Aorta (tissue), 5 donors: ENCODE measurements at places on chromosomes 2 and 18. TPM values are rescaled to one million over a fixed set of nuclear protein-coding genes. Genes with fewer than 3 reads are reported as not detected.

GRCh38 chr2:86510436-86510933 is 52.8 kb downstream of the CHMP3 start:
- H3K27ac ChIP-seq = no peak overlapping the region
- H3K36me3 ChIP-seq = peaks cover 6% of the 10 kb centered on the region
- no peak for DNase-seq
- no peaks in the 10 kb centered on the region for H3K27me3 ChIP-seq
- no peak overlapping the region for H3K4me3 ChIP-seq

DNA sequence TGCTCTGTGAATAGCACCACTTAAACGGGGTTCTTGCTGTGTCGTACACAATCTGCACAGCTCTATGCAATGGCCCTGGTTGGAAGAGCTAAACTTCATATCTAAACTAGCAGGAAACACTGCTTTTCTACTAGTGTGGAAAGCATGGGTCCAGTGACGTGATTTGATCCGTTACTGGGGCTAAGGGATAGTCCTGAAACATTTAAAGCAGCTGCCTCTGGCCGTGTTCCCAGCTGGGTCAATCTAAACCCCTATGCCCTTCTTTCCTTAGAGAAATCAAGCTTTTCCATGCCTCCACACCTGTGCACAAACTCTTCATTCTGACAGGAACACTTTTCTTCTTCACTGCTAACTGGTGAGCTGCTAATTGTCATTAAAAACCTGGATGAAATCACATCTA is 5.4 kb upstream of the IGFBP5 start:
- H3K27ac ChIP-seq = peak overlapping the region; percentile 49
- H3K4me3 ChIP-seq = no peak overlapping the region
- no peaks in the 10 kb centered on the region for H3K27me3 ChIP-seq
- no peaks in the 10 kb centered on the region for H3K36me3 ChIP-seq

DNA sequence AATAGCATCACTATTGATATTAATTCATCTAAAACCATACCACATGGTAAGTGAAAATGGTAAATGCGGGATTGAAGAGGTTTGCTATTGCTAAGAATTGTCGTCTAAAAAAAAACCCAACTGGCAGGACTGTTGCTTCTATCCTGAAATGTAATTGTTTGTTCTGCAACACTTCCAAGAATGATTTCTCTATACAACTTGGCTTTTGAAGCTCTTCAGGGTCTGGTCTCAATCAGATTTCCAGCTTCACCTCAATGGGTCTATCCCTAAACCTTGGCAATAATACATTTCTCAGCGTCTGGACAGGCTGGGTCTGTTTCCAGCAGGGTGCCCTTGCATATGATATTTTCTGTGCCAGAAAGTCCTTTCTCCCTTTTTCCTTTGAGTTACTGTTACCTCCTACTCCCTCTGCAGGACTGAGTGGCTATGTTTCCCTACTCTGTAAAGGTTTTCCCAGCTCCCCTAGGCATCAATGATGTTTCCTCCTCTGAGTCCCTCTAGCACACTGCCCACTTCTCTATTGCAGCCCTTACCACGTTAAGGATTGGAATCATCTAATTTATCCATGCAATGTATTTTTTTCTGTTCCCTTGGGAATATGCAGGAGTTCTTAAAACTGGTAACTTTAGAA is 118.2 kb upstream of the REV1 start:
- H3K4me3 ChIP-seq = no peak overlapping the region
- no peaks in the 10 kb centered on the region for H3K36me3 ChIP-seq
- H3K27me3 ChIP-seq = no peaks in the 10 kb centered on the region
- no peak for DNase-seq

Gene ZNF385B
- total RNA-seq = 3.3 TPM

- no peaks in the 10 kb centered on the region for H3K36me3 ChIP-seq
- no peaks in the 10 kb centered on the region for H3K27me3 ChIP-seq
These were observed 59.0 kb upstream of the SPATS2L start for GRCh38 chr2:200247494-200247893.

- H3K36me3 ChIP-seq = peaks cover 3% of the 10 kb centered on the region
- H3K27me3 ChIP-seq = no peaks in the 10 kb centered on the region
- no peaks in the 10 kb centered on the region for H3K4me1 ChIP-seq
- no peak for DNase-seq
These were observed 32.4 kb upstream of the ACYP2 start for GRCh38 chr2:54083021-54083420.

GRCh38 chr2:160482673-160483072 is 10.9 kb downstream of the RBMS1 start:
- no peak overlapping the region for H3K4me3 ChIP-seq
- no peak overlapping the region for H3K27ac ChIP-seq
- DNase-seq = no peak
- peaks cover 13% of the 10 kb centered on the region for H3K4me1 ChIP-seq

GRCh38 chr2:241188361-241189092 is at the start of gene ANO7:
TSS of gene ANO7 (plus strand) at chr2:241188677. CDS start at chr2:241190064, 1,387 bp downstream.
- H3K4me1 ChIP-seq = no peaks in the 10 kb centered on the region
- H3K27ac ChIP-seq = no peak within 1 kb of the TSS
- no peaks in the 10 kb centered on the region for H3K36me3 ChIP-seq
